Stimulated activated CD4-positive, alpha-beta T cell treated with anti-CD3 and anti-CD28 coated beads, Interleukin-4, amount 100 ng/mL, for 4 hours (primary cell): ENCODE measurements at places on chromosomes 11 and 22.

- DNase-seq: no peak
Measured at GRCh38 chr11:104823657-104824056, 74.6 kb downstream of the CASP12 start.

GRCh38 chr11:17694494-17695110 is 24.8 kb upstream of the MYOD1 start:
- no peak for DNase-seq

DNA sequence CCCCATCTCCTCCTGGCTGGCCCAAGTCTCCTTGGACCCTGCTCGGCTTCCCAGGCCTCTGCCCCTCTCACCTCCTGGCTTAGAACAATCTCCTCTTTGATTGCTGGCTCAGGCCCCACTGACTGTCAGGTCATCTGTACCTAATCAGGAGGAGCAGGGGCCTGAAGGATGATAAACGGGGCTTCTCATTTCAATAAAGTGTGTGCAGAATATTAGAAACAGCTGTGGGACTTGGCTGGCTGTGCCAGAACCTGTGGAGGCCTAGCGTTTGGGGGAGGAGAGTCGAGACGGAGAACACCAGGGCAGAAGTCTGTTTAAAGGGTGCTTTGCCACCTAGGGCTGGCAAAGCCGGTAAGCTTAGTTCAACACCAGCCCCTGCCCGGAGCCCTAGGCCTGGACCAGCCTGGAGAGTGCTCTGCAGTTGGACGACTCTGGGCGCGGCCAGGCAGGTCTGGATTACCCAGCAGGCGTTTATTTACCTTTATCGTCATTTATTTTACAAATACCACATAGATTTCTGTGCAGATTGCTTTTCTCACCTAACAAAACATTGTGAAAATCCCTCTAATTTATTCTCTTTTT is 10.1 kb upstream of the VSIG10L2 start:
- DNase-seq: no peak

GRCh38 chr11:130118636-130119387 is 40.8 kb upstream of the ST14 start:
- DNase-seq: peak; percentile 10

- DNase-seq: no peak
Measured at GRCh38 chr22:35313311-35314121, 13.8 kb downstream of the TOM1 start.

- DNase-seq: peak; percentile 26
Measured at GRCh38 chr22:19291218-19291579, 320 bp downstream of the CLTCL1 start.

- no peak for DNase-seq
Measured at GRCh38 chr11:1036303-1036923, at the start of gene MUC6. MUC6 (minus strand) TSS chr11:1036718; CDS start chr11:1036655, 63 bp downstream.

DNA sequence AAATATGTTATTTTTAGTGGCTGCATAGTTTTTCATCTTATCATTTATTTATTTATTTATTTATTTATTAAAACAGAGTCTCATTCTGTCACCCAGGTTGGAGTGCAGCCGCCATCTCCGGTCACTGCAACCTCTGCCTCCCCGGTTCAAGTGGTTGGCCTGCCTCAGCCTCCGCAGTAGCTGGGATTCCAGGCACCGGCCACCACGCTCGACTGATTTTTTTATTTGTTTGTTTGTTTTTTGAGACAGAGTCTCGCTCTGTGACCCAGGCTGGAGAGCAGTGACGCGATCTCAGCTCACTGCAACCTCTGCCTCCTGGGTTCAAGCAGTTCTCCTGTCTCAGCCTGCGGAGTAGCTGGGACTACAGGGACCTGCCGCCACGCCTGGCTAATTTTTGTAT is 262.9 kb upstream of the DDI1 start:
- no peak for DNase-seq

GRCh38 chr11:105392556-105392955 is 217.3 kb upstream of the GRIA4 start:
- no peak for DNase-seq

DNA sequence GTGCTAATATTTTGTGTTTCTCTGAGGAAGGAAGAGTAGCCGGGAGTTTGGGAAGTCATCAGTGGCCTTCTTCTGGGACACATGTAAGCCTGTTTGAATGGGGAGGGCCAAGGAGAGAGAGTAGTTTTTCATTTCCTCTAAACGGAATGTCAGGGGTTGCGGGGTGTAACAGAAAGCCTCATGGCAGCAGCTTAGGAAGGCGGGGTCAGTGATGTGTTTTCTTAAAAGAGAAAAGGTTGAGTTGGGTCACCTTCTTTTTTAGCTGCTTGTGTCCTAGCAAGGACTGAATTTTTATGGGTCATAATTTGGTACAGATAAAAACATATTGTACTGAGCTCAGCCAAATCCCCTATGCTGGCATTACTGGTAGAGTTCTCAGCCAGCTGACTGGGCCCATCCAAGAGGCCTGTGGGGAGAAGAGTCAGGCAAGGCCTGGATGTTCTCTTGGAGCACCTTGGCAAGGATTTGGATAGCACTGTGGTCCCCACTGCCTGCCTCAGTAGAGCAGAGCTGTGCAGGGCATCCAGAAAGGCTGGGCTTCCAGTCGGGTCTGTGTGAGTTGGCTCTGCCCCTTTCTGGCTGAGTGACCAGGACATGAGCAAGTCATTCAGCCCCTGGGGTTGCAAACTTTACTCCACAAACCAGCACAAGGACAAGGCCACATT is 29.4 kb upstream of the NAV2 start:
- DNase-seq: no peak

GRCh38 chr22:42820045-42820763 is 36.9 kb downstream of the ARFGAP3 start:
- DNase-seq: no peak

DNA sequence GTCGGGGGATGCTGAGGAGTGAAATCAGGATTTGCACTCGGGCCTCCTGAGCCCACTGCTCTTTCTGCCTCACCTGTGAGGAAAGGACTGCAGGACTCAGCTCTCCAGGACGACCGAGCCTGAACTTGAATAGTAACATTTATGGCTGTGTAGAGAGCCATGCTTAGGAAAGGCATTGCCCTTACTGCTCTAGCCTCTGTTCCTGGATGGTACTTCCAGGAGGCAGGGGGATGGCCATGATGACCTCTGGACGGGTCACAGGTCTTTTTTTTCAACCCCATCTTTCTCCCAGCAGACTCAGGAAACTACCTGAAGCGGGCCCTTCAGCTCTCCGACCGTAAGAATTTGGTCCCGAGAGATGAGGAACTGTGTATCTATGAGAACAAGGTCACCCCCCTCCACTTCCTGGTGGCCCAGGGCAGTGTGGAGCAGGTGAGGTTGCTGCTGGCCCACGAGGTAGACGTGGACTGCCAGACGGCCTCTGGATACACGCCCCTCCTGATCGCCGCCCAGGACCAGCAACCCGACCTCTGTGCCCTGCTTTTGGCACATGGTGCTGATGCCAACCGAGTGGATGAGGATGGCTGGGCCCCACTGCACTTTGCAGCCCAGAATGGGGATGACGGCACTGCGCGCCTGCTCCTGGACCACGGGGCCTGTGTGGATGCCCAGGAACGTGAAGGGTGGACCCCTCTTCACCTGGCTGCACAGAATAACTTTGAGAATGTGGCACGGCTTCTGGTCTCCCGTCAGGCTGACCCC is 11.3 kb downstream of the ANKK1 start:
- no peak for DNase-seq

GRCh38 chr22:35742342-35743100 is 24.8 kb downstream of the APOL5 start:
- DNase-seq: no peak

- no peak for DNase-seq
Measured at GRCh38 chr11:11450744-11451362, 97.8 kb upstream of the CSNK2A3 start.

- no peak for DNase-seq
Measured at GRCh38 chr11:86355256-86355655, 19.4 kb upstream of the CCDC81 start.

GRCh38 chr22:33832558-33833151 is 87.6 kb downstream of the LARGE1 start:
- no peak for DNase-seq

- peak; percentile 53 for DNase-seq
Measured at GRCh38 chr11:131694526-131695424, 324.4 kb downstream of the NTM start.

- DNase-seq: no peak
Measured at GRCh38 chr11:61626580-61627380, 45.9 kb upstream of the SYT7 start.

GRCh38 chr11:119687373-119688046 is 41.5 kb downstream of the NECTIN1 start:
- DNase-seq: no peak

- DNase-seq: no peak
Measured at GRCh38 chr11:69999721-70000120, 78.4 kb upstream of the ANO1 start.

DNA sequence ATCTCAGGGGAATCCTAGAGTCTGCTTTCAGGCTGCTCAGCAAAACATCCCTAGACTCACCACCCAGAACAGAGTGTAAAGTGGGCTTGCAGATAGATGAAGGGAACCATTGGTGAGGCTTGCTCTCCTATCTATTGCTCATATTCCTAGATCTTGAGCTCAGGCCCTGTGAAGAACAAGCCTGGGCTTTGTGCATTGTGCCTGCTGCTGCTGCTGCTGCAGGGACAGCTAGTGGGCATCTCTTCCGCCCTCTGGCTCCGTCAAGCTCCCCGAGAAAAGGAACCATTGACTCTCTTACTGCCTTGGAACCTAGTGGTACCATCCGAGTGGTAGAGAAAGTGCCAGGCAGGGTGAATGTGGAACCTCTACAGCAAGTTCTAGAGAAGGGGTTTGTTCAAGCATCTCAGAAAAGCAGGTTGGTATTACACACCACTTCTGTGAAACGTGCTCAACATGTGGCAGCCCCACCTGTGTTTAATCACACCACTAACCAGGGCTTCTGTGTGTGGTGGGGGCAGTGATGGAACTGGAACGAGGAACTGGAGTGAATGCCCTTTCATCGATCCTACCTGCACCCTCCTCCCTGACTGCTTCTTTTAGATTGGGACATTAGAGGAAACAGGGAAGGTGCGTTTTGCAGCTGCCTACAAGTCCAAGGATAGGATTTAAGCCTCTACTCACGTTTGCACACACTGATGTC is 4.4 kb downstream of the BACE1-AS start:
- no peak for DNase-seq

GRCh38 chr11:86687185-86687778 is 14.9 kb upstream of the ME3 start:
- no peak for DNase-seq

DNA sequence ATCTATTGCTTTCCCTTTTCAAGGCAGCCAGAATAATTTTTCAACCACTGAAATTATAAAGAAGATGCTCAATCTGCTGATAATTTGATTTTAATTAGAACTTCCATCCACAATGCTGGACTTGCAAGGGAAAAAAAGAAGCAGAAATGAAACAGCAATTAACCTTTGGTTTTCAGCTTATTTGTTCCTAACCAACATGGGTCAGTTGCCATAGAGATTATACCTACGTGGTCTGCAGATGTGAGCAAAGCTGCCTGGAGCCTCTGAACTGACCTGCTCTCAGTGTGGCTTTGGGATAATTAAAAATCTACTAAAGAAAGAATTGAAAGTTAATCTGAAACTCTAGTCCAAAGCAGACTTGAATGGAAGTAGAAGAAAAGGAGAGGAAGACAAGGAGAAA is 195.7 kb upstream of the API5 start:
- DNase-seq: no peak

DNA sequence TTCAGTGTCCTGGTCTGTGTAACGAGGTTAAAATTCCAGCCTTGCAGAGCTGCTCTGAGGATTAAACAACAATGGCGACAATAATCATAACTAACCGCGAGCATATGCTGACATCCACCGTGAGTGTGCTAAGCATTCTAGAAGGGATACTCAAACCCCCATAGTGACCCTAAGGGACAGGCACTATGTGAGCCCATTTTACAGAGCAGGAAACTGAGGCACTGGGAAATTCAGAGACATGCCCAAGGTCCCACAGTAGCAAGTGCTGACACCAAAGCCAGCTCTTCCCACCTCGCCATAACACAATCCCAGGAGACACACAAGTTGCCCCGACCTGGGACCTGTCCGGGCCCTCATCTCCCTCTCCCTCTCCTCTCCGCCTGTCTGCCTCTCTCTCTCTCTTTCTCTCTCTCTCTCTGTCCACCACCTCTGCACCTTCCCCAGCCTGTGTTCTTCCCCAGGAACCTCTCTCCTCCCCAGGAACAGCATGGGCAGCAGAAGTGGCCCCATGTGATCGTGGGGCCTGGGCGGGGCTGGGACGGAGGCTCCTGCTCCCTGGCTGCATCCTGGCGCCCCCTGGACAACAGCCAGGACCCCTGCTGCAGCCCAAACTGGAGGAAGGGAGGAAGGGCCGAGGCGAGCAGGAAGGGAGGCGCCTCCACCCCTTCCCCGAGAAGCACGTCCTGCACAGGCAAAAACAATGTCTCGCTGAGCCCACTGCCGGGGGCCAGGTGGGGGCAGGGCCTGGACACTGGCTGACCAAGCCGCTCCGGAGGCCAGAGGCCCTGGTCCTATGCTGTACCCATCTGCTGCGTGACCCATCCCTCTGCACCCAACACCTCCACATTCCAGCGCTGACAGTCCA is 14.8 kb upstream of the MFNG start:
- no peak for DNase-seq

GRCh38 chr11:133253570-133253969 is 278.7 kb downstream of the OPCML start:
- no peak for DNase-seq

- DNase-seq: no peak
Measured at GRCh38 chr11:4881188-4881587, 512 bp upstream of the OR51T1 start.

GRCh38 chr11:35981581-35981980 is 37.7 kb downstream of the LDLRAD3 start:
- DNase-seq: no peak

DNA sequence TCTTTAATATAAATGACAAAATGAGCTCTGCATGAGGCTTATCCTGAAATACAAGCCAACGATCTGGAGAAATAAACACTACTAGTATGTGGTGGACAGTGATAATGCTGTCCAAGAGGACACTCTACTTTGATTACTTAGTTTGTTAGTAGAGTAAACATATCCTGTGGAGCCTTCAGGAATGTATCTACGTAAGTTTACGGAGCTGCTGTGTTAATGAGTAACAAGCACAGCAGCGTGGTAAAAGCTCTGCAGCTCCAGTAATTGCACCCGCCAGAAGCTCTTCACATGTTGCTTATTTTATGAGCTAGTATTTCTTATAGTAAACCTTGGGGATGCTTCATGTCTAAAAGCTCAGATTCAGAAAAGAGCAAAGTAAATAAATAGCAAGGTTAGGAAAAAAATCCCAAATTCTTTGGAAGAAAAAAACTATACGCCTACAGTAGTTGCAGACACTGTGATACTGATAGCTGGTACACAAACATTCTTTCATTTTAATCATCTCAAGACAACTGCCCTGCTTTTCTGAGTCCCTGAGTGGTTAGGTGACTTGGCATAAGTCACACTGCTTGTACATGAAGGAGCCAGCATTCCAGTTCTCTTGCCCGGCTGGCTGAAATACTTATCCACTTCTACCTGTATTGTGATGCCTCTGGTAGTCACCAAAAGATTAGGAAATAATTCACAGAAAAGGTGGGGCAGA is 32.7 kb upstream of the CCDC34 start:
- no peak for DNase-seq
